ENCODE measurements at places on chromosomes 5 and 9.

DNA sequence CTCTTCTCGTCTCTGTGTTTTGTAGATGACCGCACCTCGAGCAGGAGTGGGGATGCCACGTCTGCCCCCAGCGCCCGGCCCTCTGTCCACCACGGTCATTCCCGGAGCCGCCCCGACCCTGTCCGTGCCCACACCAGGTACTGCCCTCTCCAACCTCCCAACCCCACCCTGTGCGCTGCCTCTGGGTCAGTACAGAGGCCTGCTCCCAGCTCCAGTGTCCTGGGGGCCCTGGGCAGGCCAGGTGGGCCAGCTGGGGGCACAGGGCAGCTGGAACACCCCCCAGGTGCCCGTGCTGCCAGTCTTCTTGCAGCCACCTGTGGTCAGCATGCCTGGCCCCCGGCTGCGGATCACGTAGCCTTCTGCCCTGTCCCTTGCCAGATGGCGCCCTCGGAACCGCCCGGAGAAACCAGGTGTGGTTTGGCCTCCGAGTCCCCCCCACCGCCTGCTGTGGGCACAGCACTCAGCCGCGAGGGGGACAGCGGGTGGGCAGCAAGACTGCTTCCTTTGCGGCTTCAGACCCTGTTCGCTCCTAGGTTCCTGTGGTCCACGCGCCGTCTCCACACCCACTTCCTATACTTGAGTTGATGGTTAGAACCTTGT is 133.7 kb downstream of the WNK2 start:
- DNase-seq, result no peak

DNA sequence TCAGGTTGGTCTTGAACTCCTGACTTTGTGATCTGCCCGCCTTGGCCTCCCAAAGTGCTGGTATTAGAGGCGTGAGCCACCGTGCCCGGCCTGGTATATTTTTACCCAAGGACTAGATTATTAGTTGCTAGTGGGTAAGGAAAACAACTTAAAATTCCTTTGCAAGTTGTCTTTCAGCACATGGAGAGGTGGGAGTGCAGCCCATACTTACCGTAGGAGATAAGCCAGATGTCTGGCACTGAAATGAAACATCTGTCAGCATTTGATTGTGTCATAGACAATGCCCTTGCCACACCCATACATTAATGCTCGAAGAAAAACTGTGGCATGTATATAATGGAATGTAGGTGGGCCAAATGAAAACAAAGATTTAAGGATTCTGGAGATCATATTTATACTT is 36.6 kb upstream of the ANKH start:
- DNase-seq, result no peak

GRCh38 chr9:86978922-86979474 is 31.7 kb upstream of the GAS1 start:
- no peak for DNase-seq

- no peak for DNase-seq
Measured at GRCh38 chr5:44821164-44821563, 12.4 kb downstream of the MRPS30 start.

DNA sequence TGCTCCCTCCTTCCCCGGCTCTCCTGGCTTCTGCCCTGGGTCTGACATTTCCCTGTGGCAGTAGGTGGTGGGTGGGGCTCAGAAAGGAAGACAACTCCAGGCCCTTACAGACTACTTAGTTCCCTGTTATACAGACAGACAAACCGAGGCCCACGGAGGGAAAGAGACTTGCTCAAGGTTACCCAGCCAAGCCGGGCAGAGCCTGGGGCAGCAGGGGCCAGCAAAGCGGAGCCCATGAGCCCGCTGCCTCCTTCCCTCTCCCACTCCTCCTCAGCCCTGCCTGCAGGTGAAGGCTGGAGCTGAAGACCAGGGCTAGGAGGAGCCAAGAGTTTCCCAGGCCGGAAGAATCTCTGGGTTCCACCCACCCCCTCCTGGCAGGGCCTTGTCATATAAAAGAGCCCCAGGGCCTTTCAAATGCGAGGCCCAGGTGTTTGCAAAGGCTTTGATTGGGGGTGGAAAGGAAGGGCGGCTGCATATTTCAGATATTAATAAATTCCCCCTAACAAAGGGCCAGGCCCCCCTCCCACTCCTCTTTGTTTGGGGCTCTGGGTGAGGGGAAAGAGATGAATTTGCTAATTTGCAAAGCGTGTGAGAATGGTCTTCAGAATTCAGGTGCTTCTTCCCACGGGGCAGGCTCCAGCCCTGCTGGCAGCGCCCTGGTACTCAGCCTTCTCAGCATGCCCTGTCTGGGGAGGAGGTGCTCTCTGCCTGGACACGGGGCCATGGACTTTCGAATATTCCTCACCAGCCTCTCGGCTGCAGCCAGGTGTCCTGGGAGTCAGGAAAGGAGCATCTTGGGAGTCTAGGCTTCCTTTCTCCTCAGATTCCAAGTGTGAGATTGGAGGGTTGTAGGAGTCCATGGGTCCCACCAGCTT is 21.5 kb downstream of the SLC6A7 start:
- no peak for DNase-seq

DNA sequence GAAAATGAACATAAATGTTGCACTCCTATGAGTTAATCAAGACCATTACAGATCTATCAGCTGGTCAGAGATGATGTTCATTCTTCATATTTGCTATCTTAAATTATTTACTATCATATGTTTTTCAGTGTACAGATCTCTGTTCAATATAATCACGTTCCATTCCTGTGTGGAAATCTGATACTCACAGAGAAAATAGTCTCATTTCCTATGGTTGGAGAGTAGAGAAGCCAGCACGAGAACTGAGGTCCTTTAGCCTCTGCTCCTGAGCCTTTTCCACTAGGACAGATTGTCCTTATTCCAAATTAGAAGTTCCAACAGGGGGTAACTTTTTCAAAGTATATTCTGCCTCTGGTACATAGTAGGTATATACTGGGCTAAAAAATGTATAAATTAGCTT is 29.2 kb downstream of the UGCG start:
- no peak for DNase-seq

DNA sequence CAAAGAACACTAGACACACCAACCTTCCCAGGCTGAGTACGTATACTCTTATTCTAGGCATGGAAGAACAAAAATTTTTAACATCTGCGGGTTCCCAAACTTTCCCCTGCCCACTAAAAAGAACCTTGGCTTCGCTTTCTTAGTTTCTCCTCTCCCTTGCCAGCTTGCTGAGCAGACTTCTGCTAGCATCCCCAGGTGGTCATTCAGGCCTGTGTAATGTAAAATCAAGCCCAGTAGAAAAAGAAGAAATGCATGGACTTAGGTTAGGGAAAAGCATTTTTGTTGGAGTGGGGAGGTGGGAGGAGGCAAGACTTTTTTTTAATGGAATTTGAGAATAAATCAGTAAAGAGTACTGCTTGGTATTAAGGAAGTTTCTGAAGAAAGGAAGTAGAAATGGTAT is 331.0 kb upstream of the TLE4 start:
- DNase-seq, result no peak

- DNase-seq, result no peak
Measured at GRCh38 chr5:100760688-100761087, 142.4 kb downstream of the ST8SIA4 start.

DNA sequence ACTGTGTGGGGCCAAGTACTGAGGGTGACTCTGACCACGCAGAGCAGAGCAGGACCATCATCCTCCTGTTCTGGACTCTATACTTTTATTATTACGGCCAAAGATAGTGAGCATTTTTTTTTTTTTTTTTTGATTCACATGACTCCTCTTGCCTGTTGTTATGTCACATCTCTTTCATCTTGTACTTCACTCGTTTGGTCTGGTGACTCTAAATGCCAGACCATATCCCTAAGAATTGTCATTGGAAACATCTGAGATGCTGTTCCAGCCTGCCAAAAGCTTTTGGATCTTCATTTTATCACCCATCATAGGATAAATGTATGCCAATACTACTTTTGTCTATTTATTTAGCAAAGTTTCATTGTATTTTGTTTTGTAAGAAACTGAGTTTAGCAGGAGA is 168.2 kb upstream of the RAI14 start:
- no peak for DNase-seq
